ENCODE measurements at places on chromosomes 3 and 15.

DNA sequence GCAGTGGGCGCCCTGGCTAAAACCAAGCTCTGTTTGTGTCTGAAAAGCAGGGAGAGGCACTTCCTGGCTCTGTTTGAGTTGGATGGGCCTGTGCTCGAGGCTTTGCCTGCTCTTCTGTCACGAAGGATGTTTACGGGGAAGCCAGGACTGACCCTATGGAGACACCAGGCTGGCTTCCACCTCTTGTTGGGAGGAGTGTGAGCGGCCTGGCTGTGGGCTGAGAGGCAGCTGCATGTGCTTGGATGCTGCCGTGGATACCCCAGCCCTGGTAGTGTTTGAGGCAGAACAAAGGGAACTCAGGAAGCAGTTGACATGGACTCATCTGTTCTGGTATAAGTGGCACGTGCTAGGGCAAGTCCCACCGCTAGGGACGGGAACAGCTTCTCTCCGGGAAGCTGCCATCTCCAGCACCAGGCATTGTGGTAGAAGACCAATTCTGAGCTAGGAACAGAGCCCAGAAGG, 17.6 kb upstream of the SLC41A3 start:
- no peak for DNase-seq

DNA sequence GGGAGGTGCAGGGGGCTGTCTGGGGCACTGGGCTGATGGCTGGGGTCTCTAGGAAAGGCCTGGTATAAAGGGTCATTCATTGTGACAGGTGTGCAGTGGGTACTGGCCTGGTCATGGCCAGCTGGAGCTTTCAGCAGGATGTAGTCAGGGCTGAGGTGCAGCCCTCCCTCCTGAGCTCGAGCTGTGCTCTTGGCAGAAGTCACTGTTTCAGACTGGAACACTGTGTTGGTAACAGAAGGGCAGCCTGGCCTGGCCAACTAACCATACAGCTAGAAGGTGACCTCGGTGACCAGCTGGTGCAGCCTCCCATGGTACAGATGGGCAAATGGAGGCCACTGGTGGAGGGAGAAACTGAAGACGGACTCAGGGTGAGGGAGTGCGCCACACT, 34.4 kb upstream of the LCTL start:
- no peak for DNase-seq

- no peak for DNase-seq
Observed at GRCh38 chr15:33822479-33822878, 145.8 kb upstream of the CHRM5 start.

- no peak for DNase-seq
Observed at GRCh38 chr3:14520149-14520548, 20.0 kb downstream of the GRIP2 start.

- DNase-seq: no peak
Observed at GRCh38 chr3:102449341-102449740, 14.5 kb downstream of the ZPLD1 start.

GRCh38 chr15:100339999-100340398, 1.8 kb downstream of the ADAMTS17 start:
- no peak for DNase-seq

GRCh38 chr15:44385344-44385942, 42.0 kb upstream of the CTDSPL2 start:
- DNase-seq: no peak

DNA sequence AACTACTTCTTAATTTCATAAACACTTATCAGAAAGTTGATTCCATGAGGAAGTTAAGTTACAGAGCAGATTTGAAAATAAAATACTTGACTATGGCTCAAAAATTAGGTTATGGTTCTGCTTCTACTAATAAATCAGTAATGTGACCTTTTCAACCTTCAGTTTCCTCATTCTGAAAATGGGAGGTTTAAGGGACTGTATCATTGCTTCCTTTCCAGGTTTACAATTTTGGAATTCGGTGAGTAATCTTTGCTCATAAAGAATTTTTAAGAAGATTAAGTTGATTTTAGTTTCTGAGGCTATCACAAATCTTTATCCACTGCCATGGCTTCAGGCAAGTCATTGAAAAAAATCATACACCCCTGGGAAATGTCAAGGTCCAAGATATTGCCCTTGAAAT, 1061.2 kb downstream of the DIPK2A start:
- no peak for DNase-seq

- no peak for DNase-seq
Observed at GRCh38 chr15:38796589-38796988, 232.0 kb upstream of the RASGRP1 start.

DNA sequence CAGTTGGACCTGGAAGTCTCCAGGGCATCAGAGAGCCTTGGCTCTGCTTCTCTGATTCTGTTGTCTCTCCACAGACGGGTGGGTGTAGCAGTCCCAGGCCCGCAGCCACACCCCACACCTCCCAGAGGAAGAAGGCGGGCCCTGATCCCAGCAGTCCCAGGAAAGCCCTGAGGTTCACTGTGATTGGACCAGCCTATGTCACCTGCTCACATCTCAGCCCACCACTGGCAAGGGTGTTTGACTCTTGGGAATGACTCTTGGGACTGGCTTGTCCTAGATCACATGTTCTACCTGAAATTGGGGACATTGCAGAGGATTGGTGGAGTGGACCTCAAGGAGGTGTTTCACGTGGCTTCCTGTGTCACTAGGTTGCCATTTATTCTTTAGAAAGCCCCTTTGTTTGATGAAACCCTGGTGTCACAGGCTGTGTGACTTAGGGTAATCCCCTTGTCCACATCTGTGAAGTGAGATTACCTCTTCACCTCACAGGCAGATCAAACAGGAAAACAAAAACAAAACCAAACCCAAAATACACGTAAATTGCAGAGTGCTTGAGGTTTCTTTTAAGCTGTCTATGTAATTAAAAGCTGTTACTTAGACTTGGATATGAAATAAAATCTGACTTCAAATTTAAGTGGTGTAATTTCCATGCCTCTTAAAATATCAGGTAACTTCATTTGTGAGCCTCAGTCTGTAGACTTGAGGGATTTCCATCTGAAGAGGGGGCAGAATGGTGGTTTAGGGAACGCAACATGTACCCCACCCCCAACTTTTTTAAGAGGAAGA, 26.7 kb downstream of the FLNB start:
- no peak for DNase-seq

DNA sequence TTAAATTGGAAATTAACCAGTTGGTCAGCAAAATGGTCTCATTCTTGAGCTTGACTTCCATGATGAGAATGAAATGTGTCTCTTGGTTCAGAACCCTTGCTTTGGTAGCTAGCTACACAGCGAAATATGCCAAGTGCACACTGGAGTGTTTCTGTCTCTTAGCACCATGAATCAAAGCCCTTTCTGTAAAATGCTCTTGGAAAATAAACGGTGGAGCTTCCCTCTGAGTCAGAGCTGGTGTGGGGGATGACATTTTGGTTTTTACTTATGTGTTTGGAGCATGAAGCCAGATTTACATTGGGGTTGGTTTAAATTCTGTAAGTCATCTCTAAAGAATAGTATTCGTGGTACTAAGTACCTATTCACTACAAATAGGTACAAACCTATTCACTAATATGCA, 85.1 kb upstream of the NANOGP8 start:
- DNase-seq: no peak

DNA sequence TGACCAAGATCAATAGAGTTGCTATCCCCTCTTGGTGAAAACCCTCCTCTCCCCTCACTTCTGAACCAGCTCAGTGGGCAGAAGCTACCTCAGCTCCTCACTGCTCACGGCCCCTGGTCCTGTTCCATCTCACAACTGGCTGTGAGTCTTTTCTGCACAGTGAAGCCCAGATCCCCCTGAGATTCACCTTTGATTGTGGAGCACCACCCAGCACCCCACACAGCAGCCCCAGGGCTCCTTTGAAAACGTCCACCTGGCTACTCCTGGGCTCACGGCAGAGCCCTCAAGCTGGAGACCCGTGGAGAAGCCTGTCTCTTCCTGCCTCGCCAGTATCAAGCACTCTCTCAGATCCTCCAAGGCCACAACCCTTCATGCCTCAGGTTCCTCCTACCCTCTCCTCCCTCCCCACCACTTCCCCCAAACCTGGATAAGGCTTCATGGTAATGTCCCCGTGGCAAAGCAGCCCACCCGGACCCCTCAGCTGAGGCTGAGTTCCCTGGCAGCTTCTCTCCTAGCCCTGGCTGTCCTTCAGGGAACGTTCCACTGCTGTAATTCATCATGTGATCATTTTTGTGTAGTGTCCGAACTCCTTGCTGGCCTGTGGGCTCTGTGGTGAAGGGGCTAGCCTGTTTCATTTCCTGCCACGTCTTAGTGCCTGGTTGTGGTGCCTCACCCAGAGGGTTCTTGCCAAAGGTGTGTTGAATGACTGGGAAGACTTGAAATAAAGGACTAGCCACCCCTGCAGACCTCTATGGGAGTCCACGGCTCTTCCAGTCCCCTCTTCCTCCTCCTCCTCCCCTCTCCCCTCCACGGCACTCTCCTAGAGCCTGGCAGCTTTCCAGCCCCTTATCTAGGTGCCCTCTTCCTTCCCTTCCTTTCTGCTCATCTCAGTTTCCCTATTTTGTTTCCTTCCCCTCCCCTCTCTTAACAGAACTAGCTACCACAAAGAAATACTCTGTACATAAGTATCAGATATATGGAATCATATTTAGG, 44.5 kb downstream of the KY start:
- no peak for DNase-seq

- no peak for DNase-seq
Observed at GRCh38 chr15:74884428-74885223, 5.2 kb upstream of the MPI start.

GRCh38 chr3:159887168-159887567, 101.5 kb upstream of the IL12A start:
- no peak for DNase-seq

DNA sequence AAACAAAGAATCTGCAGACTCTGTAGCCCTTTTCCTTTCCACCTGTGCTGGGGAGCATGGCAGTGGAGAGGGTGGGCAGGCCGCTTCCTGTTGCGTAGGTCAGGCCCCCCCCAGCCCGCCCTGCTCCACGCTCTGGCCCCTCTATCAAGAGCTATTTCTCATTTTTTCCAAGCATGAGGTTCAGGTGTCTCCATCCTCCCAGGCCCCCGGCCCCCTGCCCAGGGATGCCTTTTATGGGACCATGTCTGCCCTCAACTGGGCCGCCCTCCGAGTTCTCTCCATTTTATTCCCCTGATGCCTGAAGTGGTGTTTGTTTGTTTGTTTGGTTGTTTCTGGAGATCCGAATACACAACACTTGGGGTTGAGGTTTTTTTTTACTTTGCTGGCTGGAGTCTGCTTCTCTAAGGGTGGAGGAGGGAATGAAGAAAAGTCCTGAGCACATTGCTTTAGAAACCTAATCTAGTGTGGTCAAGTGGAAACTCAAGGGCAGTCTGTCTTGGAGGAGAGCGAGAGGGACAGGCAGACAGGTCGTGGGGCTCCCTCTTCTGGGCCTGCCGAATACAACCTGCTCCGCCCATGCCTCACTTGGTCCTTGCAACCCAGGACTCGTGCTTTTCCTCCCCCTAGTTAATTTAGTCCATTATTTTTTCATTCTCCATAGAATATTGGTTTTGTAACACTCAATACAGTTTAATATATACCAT, 176.5 kb upstream of the LYSMD4 start:
- no peak for DNase-seq

GRCh38 chr3:143413372-143413771, 293.8 kb downstream of the CHST2 start:
- no peak for DNase-seq

GRCh38 chr15:79370716-79371115, 59.8 kb downstream of the TMED3 start:
- no peak for DNase-seq

DNA sequence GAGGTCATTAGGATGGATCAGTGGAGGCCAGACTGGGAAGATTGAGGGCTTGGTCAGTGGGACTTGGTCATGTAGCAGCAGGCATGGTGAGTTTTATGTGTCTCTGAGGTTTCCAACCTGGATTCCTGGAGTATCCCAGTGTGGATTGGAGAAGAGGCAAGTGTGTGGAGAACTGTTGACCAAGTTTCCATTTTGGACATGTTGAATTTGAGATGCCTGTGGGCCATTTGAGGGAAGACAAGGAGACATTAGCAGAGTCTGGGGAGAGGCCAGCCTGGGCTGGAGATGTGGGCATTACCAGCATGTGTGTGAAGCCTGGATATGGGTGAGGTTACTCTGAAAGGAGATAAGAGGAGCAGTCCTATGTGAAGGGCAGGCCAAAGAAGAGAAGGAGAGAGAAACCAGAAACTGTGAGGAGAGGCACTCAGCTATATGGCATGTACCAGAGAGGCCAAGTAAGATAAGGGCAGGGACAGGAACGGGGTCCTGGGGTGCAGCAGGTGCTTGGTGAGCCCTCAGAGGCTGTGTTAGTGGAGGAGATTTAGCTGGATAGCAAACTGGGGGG, 4.3 kb downstream of the SLC25A38 start:
- no peak for DNase-seq

GRCh38 chr15:59686389-59686788, 2.7 kb downstream of the BNIP2 start:
- no peak for DNase-seq

DNA sequence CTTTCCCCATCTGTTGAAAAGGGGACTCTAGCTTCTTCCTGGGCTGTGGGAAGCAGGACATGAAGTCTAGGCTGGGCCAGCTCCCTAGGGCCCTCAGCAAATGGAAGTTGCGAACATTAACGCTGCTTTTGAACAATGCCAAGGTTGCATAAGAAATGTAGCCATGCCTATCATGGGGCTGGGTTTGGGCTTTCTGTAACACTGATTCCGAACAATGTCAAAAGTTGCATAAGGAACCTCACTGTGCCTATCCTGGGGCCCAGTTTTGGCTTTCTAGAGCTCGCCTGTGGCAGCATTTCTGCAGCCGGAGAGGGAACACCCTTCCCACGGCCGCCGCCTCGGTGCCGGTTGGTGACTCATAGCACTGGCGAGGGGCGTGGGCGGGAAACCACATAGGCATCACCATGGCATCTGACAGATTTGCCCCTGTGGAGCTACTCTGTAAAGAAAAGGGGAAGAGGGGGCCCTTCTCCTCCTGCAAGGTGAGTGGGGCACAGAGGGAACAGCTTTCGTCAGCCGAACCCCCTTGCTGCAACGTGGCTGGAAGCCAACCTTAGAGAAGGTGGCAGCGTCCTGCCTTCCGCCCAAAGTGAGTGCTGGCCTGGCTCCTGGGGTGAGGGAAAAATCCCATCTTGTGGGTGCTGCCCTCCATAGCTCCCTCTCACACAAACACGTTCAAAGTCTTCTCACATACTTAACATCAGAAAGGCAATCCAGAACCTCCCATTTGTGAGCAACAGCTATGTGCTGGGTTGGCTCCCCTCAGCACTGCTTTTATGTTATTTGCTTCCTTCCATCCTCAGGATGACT, 46.6 kb upstream of the ATP2B2 start:
- DNase-seq: no peak

DNA sequence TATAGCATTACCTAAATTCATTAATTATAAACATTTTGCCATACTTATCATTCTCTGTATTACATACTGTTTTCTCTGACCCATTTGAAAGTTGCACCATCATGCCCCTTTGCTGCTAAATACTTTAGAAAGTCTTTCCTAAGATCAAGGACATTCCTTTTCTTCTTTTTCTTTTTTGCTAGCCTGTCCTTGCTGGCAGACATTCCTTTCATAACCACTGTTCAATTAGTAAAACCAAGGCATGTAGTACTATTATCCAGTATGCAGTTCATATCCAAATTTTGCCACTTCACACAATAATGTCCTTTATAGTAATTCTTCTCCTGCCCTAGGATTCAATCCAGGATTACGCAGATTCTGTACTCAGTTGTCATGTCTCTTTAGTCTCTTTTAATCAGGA, 321.0 kb upstream of the C2CD4B start:
- DNase-seq: no peak

GRCh38 chr15:38202361-38202760, 50.3 kb upstream of the SPRED1 start:
- DNase-seq: no peak

GRCh38 chr15:100835636-100836035, 44.0 kb upstream of the ALDH1A3 start:
- no peak for DNase-seq

GRCh38 chr3:14230729-14231128, 52.1 kb downstream of the LSM3 start:
- DNase-seq: no peak

GRCh38 chr3:126389112-126389793, 5.5 kb upstream of the CFAP100 start:
- DNase-seq: peak; percentile 81

Measured in left hindlimb (tissue), 1 donor.